ENCODE measurements at places on chromosomes 5 and 9. TPM values are rescaled to one million over a fixed set of nuclear protein-coding genes. Genes with fewer than 3 reads are reported as not detected.

PCDHGB2 gene
- 2.1 TPM for total RNA-seq

GRCh38 chr9:97617939-97618416 is 15.2 kb downstream of the TSTD2 start:
- DNase-seq: no peak

DNA sequence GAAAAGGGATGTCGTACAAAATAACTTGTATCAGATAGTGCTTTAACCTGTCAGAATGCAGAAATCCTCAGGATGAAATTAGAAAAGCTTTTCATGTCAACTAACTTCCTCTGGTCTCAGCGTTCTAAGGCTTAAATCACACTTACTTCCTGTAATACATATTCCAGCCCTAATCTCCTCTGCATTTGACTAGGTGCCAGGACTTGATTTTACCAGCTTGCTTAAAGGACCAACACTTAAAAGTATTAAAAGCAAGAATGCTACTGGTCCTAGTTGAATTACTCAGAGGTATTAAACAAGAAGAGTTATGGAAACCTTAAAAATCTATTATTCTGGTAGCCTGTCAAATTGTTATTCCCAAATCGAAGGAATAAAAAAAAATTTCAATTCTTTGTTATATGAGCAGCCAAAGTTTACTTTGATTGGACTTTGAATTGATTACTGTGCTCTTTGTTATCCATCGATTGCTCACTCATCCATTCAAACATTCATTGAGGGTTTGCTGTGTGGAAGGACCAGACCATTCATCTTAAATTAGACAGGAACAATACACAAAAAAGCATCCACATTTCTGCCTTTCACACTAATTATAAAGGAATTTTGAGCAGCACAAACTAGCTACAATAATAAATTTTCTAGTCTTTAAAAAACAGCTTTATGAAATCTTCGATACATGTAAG is 108.7 kb downstream of the MUSK start:
- DNase-seq: no peak

DNA sequence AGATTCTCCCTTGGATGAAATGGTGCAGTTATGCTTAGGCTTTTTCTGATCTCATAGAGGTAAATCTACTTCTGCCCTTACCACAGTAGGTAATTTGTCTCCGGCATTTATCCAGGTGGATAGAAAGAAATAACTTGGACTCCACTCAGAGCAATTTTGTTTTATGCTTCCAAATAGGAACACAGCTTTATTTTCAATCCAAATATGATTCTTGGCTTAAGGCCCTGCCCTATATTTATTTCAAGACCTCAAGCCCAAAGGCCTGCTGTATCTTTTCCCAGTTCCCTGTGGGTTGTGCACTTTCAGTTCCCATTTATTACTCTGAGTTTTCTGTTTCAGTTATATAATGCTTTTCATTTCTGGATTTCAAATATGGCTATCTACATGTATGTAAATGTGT is 274.2 kb upstream of the SMC2 start:
- no peak for DNase-seq

GRCh38 chr9:33192493-33193255 is 25.5 kb upstream of the B4GALT1 start:
- DNase-seq: no peak

DNA sequence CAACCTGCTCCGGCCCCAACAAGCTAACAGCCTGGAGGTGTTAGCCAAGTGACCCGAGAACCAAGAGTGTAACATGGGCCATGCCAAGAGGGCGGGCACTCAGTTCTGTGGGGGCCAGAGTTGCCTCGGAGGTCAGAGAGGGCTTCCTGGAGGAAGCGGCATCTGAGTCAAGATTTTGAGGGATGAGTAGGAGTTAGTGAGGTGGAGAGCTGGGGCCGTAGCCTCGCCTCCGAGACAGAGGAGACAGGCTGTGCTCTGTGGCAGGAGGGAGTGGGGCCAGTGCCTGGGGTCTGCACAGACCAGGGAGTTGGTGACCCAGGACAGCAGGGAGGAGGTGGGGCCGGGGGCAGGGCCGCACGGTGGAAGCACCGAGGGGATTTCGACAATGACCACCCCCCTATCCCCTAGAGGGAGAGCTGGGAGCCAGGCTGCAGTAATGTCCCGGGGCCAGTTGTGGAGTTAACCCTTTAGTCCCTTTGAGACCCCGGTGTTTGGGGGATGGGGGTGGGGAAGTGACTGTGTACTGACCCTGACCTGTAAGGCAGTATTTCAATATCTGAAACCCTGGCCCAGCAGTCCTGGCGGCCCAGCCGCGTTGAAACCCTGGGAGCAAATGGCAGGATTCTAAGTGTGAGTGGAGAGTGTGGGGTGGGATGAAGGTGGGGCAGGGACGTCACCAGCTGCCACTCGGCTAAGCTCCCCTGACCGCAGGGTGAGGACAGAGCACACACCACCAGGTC is 148.7 kb upstream of the COL5A1 start:
- no peak for DNase-seq

CDH6 gene
- 0.31 TPM for total RNA-seq

FREM1 gene
- 6.9 TPM for total RNA-seq

DNA sequence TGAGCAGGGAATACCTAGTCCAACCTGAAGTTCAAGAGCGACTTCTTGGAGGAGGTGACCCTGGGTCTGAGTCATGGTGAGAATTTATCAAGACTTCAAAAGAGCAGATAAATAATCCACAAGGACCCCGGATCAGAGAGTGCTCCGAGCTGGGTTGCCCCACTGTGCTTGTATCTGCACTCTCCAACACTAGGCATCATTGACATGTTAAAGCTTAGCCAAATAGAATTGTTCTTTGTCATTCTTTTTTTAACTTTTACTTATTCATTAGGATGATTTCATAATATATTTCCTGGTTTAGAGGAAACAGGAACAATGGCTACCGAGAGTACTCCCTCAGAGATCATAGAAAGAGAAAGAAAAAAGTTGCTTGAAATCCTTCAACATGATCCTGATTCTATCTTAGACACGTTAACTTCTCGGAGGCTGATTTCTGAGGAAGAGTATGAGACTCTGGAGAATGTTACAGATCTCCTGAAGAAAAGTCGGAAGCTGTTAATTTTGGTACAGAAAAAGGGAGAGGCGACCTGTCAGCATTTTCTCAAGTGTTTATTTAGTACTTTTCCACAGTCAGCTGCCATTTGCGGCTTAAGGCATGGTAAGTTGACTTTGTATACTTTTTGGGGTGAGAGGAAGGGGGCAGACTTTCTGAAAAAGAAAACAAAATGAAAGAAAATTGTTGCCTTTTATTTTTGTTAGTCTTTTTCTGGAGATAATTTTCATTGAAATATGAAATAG is at the start of gene CARD6:
Gene CARD6, plus strand, starts transcription at position 300 of the 738 bp plus-strand sequence. Its CDS starts 16 bp downstream, at position 316.
- no peak for DNase-seq

GLDC gene
- total RNA-seq: 0.60 TPM

TSSK1B gene
- total RNA-seq: 0.09 TPM

DNA sequence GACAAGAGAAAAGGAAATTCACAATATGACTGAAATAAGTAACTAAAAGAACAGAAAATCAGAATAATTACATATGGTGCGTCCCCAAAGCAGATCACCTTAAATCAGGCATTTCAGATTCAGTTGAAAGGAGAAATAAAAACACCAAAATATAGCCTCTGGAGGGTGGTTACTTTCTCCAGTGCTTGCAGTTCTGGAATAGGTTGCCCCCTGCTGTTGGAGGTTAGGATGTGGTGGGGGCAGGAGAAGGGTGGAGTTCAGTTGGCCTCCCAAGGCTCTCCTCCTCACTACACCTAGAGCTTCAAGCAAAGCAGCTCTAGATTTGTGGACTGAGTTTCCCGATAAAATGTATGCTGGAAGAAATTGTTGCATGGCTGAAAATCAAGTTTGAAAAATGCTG is 338.2 kb upstream of the TLE4 start:
- DNase-seq: no peak

FBP2 gene
- 0.46 TPM for total RNA-seq

- no peak for DNase-seq
Measured at GRCh38 chr9:114258866-114259797, 63.8 kb upstream of the ORM1 start.

NR2F1 gene
- 2.1 TPM for total RNA-seq

MCC gene
- 5.7 TPM for total RNA-seq

GRCh38 chr9:75810063-75810462 is 80.4 kb upstream of the PCSK5 start:
- no peak for DNase-seq

DNA sequence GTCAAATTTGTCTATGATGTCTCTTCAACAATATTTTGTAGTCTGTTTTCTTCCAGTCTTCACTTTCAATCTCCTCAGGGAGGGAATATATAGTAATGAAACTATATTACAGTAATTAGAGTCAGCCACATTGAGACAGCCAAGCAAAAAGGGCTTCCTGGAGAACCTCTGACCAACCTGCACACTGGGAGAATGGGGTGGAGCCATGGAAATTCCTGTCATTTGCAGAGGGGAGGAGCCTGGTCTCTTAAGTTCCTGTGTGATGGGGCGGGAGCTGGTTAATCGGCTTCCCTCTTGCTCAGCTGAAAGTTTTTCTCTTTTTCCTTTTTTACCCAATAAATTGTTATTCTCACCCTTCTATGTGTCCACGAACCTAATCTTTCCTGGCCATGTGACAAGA is 1220.0 kb downstream of the PTPRD start:
- no peak for DNase-seq

DNA sequence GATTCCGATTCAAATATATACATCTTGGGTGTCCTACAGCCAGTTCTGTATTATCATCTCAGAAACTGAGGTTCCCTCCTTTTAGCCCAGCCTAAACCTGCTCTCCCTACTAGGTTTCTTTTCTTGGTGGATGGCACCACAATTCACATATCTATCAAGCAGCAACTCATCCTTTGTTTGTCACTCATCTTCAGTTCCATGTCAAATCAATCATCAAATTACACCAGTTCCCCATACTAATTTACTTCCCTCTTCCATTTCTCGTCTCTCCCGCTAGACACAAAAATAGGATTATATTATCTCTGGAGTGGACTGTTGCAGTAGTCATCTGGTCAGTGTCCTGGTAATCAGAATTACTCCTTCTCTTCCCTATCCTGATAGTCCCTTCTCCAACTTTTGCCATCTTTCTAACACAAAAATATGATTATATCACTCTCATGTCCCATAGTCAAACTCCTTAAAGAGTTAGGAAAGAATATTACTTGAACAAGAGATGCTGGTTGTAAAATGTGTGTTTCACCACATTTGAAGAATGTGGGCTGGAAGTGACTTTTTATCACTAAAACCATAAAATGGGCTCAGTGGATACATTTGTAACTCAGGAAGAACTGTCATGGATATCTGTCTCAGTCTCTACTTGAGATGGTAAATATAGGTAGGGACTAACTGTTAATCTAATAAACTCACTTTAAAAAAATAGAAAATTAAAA is 69.1 kb upstream of the RICTOR start:
- DNase-seq: no peak

DNA sequence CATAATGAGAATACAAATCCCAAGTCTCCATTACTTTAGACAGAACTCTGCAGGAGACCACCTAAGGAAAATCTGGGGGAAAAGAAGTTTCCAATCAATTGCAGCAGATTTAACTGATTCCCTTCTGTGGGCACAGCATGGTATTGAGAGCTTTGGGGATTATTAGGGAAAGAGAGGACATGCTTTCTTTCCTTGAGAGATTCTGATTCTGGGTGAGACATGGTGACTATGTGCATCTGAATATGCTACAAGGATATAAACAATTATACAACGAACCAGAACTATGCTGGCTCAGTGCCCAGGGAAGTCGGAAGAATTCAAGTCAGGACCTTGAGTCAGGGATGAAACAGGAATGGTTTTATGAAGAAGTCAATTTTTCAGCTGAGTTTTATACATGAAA is 183.7 kb downstream of the PDE4D start:
- DNase-seq: no peak

NR5A1 gene
- not detected for total RNA-seq

- DNase-seq: no peak
Measured at GRCh38 chr9:13064676-13065075, 214.8 kb downstream of the MPDZ start.

- DNase-seq: no peak
Measured at GRCh38 chr5:60196385-60197113, 303.0 kb upstream of the PDE4D start.

CCL27 gene
- not detected for total RNA-seq

GRCh38 chr5:1536871-1537602 is 13.3 kb upstream of the LPCAT1 start:
- DNase-seq: peak; percentile 1

PRR16 gene
- 0.55 TPM for total RNA-seq

DNA sequence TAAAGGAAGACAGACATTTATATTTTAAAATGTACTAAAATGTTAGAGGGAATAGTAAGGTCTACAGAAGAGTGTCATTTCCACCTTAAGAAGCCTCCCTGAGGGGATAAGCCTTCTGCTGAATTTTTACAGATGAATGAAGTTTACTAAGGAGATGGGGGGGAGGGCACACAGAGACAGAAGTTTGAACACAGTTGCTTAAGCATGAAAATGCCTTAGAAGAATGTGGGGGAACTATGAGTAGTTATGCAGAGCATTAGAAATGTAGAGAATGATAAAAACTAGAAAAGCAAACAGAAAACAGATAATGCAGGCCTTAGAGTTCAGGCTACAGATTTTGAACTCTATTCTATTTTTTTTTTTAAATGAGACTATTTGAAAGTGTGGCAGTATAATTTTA is 232.2 kb upstream of the VLDLR start:
- DNase-seq: no peak

- DNase-seq: peak; percentile 68
Measured at GRCh38 chr9:99822109-99822805, 572 bp downstream of the NR4A3 start.

ADAMTS19 gene
- total RNA-seq: 0.12 TPM

DNA sequence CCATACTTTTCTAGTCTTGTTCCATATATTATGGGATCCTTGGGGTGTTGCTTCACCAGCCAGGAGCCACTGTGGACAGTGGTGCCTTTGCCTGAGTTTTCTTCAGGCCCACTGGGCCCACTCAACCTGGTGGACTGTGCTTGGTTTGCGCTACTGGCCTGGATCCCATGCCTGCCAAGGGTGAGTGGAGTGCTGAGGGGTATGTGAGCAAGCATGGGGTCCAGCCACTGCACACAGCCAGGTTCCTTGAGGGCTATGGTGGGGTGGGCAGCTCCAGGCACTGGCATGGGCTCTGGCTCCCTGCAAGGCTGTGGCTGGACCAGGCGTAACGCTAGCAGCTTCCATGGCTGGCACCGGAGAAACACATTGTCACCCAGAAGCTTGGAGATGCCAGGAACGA is 13.2 kb upstream of the PRR16 start:
- DNase-seq: peak; percentile 29

TIMD4 gene
- not detected for total RNA-seq

DNA sequence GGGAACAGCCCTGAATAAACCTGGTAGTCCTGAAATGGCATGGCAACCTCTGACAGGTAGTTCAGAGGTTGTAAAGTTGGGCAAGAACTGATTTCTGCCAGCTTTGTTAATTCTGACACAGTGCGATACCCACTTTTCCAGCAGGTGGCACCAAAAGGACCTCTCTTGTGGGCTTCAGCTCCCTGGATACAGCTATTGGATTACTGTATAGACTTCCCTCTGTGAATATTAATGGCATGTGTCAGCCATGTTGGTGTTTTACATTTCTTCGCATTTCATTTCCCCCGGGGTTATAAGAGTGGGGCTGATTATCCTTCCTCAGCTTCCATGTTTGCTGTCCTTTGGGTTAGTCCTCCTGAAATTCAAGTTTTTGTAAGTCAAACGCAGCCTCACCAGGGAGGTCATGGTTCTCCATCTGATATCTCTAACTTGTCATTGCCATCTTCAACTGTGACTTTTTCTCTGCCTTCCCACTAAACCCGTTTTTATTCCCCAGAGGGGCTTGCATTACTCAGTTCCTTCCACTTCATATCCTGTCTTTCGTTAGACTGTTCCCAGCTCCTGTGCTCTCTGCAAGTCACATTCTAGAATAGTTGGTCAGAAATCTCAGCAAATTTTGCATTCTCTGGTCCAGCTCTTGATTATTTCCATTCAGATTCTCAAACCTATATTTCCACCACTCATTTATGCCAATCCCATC is 135.6 kb downstream of the LIFR start:
- no peak for DNase-seq
